ENCODE measurements at places on chromosomes 11 and 22. TPM values are rescaled to one million over a fixed set of nuclear protein-coding genes. Genes with fewer than 3 reads are reported as not detected.
A peak's percentile ranks its signal among the peaks of the same experiment; 100 is the strongest.

DNA sequence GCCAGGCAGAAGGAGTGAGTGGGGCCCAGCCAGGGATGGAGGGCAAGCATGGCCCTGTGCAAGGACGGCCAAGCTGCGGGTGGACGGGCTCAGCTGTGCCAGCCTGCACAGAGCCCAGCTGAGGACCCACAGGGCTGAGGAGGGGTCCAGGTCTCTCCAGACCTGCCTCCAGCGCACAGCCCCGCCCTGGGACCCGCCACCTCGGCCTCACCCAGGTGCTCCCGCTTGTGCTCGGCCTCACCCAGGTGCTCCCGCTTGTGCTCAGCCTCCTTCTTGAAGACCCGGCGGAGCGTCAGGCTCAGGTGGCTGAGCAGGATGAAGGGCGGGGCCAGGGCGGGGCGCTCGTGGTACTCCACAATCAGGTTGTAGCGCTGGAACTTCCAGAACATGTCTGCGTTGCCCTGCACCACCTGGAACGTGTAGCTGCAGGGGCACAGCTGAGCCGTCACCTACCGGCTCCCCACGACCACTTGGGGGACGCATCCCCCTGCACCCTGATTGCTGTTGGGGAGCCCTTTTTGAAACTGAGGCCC lies 6.4 kb downstream of the TSSC4 start:
- no peak for DNase-seq

DNA sequence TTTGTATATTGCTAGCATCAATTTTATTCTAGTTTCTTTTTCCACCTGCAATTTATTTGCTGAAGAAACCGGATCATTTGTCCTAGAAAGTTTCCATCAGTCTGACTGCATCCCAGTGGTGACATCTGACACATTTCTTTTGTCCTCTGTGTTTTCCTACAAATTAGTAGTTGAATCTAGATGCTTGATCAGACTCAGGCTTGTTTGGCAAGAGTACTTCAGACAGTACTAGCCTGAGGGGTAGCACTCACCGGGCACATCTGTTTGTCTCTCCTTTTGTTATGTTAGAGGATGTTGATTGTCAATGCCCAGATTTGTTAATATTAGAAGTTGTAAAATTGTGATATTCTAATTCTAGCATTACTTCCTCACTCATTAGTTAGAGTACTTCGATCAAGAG lies 204.8 kb downstream of the SWAP70 start:
- no peak for DNase-seq

GRCh38 chr11:86991341-86991740 lies 36.1 kb upstream of the FZD4 start:
- DNase-seq = no peak

DNA sequence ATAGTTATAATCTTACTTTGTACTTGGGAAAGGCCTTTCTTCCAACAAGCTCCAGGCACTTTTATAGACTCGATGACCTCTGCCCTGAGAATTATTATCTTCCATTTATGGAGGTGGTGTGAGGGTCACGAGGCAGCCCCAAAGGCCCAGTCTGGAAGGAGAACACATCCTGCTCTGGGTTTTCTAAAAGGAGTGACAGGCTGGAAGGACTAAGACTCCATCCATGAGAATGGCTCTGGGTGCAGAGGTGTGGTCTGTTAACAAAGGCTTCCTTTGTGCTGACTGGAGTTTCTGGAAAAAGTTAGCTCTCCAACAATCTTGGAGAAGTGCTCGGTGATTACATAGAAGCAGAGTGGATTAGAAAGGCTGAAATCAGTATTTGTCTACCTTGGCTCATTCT lies 74.7 kb upstream of the SESN3 start:
- DNase-seq = no peak

DNA sequence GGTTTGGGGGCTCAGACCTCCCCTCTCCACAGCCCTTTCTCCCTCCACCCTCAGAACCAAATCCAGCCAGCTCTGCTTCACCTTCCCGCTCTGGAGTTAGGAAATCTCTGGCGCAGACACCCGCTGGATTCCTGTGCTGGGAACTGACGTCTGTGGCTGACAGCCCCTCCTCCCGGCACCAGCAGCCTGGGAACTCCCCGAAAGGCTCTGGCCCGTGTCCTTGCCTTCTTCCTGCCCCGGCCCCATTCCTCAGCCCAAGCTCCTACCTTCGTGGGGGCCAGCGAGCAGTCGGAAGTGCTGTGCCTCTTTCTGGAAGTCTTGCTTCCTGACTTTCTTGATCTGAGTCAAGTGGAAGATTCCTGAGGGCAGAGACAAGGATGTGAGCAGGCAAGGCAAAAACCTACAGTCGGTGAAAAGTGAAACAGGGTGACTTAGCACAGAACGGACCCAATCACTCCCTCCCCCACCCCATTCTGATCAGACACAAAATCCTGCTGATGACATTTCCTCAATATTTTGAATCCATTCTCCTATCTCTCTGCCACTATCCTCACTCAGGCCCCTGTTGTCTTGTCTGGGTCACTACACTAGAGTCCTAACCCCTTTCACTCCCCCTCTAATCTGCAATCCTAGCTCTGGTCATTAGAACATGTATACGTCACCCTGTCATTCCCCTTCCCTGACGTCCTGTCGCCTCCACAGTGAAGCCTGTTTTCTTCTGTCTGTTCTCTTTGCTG lies 34.1 kb downstream of the CHRDL2 start:
- DNase-seq = peak; percentile 94

DNA sequence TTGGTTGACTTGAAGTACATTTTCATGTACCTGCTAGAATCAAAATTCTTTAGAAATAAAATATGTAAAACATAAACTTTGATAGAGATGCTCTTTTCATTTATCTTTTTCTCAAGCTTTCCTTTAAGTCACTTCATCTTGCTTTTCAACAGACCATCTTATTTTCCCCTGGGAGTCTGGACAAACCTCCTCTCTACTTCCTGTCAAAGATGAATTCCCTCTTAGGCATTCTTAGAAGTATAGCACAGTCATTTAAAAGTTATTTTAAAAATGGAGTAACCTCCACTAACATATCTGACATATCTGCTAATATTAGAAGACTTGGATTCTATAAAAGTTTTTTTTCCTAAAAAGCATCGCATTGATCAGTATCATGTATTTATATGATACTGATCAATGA lies 84.8 kb upstream of the PAX6 start:
- DNase-seq = no peak

DNA sequence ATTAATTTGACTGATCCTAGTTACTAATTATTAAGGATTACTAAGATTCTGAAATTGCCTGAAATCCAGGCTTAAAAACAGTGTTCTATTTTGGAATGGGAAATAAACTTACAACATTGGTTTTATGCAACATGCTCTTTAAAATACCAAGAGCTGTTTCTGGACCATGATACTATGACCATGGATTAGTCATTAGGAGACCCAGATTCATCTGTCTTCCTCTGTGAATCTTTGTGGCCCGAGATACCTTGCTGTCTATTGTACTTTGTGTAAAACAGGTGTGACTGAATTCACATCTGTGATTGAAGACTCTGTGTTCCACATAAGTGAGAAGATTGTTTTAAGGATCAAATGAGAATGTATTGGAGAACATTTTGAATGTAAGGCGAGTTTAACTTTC lies 98.8 kb downstream of the HSD17B12 start:
- no peak for DNase-seq

The RTN4R gene
- total RNA-seq = 1.3 TPM

- no peak for DNase-seq
Measured at GRCh38 chr11:100805506-100806199, 118.6 kb downstream of the ARHGAP42 start.

- DNase-seq = no peak
Measured at GRCh38 chr11:74776546-74776945, 27.9 kb downstream of the RNF169 start.

GRCh38 chr22:39463931-39464390 lies 7.1 kb downstream of the MGAT3 start:
- no peak for DNase-seq

The TMEM223 gene
- total RNA-seq = 6.0 TPM

DNA sequence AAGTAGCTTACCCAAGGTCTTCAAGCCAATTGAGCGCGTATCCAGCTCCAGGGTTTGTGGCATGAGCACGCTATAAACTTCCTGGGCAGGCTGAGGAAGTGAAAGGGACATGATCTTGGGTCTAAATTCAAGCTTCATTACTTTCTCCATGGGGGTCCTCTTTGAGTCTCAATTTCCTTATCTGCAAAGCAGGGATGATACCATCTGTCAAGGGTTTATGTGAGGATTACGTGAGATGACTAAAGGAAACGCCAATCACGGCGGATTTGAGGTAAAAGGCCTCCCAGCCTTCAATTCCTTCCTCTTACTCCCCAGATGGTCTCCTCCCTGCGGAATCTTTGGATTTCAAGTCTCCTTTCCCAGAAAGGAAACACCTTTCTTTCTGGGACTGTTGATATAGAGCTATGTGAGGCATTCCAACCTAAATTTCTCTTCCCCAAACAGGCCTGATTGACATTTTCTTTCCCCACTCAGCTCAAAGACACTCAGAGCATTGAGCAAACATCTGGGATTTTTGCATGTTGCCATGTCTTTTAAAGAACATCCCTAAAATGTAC lies 474.4 kb downstream of the INSC start:
- DNase-seq = no peak

DNA sequence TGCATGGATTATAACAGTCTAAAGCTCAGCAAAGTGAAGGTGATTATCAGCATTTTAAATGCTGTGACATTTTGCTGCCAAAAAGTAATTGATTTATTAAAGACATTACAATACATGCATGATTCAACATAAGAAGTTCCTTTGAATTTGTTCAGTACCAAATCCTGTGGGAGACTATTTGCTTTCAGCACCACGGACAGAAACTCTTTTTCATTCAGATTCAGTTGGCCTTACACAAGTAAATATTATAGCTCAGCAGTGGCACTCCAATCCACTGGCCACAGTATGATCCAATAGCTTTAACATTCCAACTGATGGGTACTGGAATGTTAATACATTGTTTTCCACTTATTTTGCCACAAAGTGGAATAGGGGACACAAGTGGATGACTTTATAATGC lies 806.7 kb downstream of the NTM start:
- no peak for DNase-seq

- DNase-seq = no peak
Measured at GRCh38 chr11:130304651-130305050, 10.1 kb downstream of the ZBTB44 start.

DNA sequence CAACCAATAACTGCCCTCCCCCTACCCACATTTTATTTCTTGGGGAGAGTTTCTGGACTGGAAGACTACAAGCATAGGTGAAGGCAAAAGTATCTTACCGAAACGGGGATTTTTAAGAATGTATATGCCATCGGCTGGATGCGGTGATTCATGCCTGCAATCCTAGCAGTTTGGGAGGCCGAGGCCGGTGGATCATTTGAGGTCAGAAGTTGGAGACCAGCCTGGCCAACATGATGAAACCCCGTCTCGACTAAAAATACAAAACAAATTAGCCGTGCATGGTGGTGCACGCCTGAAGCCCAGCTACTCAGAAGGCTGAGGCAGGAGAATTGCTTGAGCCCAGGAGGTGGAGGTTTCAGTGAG lies 20.8 kb upstream of the SLN start:
- DNase-seq = no peak

The GP1BB gene
- total RNA-seq = not detected

- DNase-seq = no peak
Measured at GRCh38 chr22:49255741-49256318, 571.8 kb downstream of the BRD1 start.

- no peak for DNase-seq
Measured at GRCh38 chr11:128235426-128235825, 351.9 kb downstream of the ETS1 start.

Measured in aorta (tissue), 5 donors.